Mesothelial cell of epicardium (in vitro differentiated cells): ENCODE measurements at places on chromosomes 13 and 19.

- DNase-seq, result no peak
Measured at GRCh38 chr19:38317104-38317612, 1.4 kb upstream of the YIF1B start.

GRCh38 chr19:29668746-29669609 is 3.7 kb downstream of the PLEKHF1 start:
- no peak for DNase-seq

DNA sequence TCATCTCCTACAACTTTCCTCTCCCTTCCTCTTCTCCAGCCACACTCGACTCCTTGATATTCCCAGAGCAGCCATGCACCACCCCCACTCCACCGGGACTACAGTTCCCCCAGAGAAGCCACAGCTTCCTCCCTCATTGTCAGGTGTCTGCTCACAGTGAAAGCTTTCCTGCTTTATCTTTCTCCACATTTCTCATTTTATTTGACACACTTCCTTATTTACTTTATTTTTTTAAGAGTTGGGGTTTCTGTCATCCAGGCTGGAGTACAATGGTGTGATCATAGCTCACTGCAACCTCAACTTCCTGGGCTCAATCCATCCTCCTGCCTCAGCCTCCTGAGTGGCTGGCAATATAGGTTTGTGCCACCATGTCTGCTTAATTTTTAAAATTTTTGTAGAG is 464.6 kb downstream of the MYO16 start:
- DNase-seq, result no peak

GRCh38 chr19:4977299-4978174 is 8.6 kb downstream of the KDM4B start:
- DNase-seq, result no peak

DNA sequence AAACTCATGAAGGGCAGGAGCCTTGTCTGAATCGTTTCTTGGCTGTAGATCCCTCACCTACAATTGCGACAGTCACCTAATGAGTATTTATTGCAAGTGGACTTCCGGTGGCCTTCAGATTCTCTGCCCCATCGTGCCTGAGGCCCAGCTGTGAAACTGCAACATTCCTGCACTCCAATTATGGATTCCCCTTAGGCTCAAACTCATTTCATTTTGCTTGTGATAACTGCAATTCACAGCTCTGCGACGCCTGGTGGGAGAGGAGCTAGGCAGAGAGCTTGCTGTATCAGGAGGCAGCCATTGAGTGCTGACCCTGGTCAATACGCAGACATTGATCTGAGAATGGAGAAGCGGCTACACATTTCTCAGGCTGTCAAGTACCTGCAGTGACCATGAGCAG is 59.0 kb downstream of the CCDC70 start:
- DNase-seq, result no peak

GRCh38 chr19:58475714-58476497 is at the start of gene ZNF446:
TSS of gene ZNF446 (plus strand) at chr19:58476352. CDS start at chr19:58477219, 867 bp downstream.
- peak; percentile 84 for DNase-seq

- DNase-seq, result no peak
Measured at GRCh38 chr13:47178090-47178950, 281.5 kb upstream of the HTR2A start.

- DNase-seq, result no peak
Measured at GRCh38 chr19:36436531-36436930, 18.1 kb upstream of the ZFP82 start.

GRCh38 chr13:106284358-106284757 is 251.1 kb downstream of the EFNB2 start:
- DNase-seq, result no peak

GRCh38 chr19:43634506-43634871 is 5.2 kb downstream of the CADM4 start:
- no peak for DNase-seq

GRCh38 chr13:111115965-111116521 is 933 bp downstream of the ARHGEF7 start:
- no peak for DNase-seq

DNA sequence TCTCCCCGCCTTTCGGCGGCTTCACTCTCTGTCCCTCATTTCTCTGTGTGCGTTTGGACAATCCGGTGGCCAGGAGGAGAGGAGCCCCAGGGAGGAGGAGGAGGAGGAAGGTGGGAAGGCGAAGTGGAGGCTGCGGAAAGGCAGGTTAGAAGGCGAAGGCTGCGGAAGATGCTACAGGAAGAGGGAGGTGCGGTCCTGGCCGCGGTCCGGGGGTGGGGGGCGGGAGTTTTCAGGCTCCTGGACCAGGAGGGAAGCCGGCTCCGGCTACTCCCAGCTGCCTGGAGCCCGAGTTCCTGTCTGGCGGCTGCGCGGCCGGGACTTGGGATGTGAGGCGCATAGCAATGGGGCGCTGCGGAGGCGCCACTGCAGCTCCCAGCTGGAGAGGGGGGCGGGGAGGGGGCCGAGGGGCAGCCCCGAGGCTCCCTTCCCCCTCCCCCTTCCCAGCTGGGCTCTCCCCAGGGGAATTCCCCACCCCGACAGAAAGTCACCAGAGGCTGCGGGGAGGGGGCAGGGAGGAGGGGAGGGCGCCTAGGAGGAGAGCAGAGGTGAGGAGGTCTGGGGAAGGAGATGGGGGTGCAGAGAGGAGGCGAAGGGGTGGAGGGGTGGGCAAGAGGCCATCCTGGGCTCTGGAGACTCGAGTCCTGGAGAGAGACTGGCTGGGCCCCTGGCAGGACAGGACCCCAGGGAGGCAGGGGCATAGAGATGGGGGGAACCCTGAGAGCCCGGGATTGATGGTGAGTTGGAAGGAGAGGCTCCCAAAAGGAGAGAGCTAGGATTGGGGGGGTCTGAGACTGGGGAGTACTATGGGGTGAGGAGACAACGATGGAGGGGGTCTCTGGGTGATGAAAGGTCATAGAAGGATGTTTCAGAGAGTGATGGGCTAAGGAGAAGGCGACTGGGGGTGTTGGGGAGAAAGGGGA is 2.0 kb downstream of the LRRC4B start:
- DNase-seq, result no peak

DNA sequence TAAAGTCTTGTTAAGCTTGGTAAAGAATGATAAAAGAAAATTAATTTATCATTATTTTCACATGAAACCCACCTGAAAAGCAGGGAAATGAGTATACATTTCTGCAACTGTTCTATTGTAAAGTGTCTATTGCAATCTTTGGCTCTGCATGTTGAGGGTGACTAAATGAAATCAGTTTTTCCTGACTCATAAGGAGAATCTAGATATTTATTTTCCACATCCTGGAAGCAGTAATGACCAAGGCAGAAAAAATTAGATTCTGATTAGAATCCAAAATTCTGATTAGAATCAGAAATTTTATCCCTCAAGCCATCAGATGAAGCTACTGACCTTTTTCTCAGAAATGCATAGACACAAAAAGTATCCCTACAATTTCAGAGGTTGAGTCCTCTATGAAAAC is 178.4 kb downstream of the MYO16 start:
- DNase-seq, result no peak

DNA sequence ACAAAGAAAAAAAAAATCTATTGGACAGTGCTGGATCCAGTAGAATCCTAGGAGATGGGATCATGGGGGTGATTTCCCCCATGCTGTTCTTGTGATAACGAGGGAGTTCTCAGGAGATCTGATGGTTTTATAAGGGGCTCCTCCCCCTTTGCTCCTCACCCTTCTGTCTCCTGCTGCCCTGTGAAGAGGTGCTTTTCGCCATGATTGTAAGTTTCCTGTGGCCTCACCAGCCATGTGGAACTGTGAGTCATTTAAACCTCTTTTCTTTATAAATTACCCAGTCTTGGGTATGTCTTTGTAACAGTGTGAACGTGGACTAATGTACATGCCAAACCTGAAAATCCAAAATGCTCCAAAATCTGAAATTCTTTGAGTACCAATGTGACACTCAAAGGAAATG is 45.5 kb downstream of the ARHGEF7 start:
- DNase-seq, result no peak

- DNase-seq, result peak; percentile 65
Measured at GRCh38 chr19:15199661-15200552, 888 bp downstream of the NOTCH3 start.

DNA sequence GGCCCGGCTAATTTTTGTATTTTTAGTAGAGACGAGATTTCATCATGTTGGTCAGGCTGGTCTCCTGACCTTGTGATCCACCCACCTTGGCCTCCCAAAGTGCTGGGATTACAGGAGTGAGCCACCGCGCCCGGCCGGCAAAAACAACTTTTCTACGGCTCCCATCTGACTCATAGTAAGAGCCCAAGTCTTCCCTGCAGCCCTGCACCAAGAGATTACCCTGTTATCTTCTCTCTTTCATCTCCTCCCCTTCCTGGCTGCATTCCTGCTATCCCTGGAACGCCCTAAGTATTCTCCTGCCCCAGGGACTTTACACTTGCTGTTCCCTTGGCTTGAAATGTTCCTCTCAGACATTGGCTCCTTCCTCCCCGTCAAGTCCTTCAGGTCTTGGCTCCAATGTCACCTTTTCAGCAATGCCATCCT is 6.6 kb downstream of the AP2S1 start:
- DNase-seq, result no peak

DNA sequence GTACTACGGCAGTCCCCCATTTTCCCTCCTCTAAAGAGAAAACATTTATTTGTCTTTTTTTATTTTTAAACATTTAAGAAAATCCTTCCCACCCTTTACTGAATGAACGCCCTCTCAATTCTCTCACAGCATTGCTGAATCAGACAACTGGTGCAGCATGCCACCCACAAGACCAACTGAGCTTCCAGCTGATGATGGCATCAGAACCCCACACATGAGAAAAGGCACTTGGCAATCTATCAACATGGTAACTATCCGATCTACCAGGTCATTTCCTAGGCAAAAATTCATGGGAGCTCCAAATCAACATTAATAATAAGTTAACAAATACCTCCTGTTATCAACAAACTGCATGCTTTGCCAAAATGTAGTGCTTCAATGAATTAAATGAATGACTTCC is 43.1 kb downstream of the LHFPL6 start:
- DNase-seq, result no peak

- DNase-seq, result no peak
Measured at GRCh38 chr19:13260883-13261653, 110.9 kb downstream of the IER2 start.

- DNase-seq, result no peak
Measured at GRCh38 chr13:57418067-57418677, 213.4 kb upstream of the PCDH17 start.
